Stimulated activated CD4-positive, alpha-beta T cell treated with anti-CD3 and anti-CD28 coated beads, TNF-alpha, amount 100 ng/mL, for 24 hours (primary cell): ENCODE measurements at places on chromosomes 5 and 9.

- DNase-seq = no peak
Measured at GRCh38 chr5:166671811-166672210, 1619.6 kb upstream of the WWC1 start.

GRCh38 chr9:2053883-2054845 lies 39.0 kb downstream of the SMARCA2 start:
- peak; percentile 56 for DNase-seq

DNA sequence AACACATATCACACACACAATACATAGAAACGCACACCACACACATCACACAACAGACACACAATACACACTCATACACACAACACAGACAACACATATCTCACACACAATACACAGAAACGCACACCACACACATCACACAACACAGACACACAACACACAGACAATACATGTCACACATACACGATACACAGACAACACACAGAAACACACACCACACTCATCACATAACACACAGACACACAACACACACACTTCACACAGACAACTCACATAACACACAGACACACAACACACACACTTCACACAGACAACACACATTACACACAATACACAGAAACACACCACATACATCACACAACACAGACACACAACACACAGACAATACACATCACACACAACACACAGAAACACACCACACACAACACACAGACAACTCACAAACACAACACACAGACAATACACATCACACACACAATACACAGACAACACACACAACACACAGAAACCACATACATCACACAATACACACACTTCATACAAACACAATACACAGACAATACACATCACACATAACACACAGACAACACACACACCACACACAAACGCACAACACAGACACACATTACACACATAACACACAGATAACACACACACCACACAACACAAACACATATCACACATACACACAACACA lies 4.3 kb upstream of the CCDC187 start:
- DNase-seq = no peak

- no peak for DNase-seq
Measured at GRCh38 chr5:54113060-54113459, 197.3 kb downstream of the ARL15 start.

DNA sequence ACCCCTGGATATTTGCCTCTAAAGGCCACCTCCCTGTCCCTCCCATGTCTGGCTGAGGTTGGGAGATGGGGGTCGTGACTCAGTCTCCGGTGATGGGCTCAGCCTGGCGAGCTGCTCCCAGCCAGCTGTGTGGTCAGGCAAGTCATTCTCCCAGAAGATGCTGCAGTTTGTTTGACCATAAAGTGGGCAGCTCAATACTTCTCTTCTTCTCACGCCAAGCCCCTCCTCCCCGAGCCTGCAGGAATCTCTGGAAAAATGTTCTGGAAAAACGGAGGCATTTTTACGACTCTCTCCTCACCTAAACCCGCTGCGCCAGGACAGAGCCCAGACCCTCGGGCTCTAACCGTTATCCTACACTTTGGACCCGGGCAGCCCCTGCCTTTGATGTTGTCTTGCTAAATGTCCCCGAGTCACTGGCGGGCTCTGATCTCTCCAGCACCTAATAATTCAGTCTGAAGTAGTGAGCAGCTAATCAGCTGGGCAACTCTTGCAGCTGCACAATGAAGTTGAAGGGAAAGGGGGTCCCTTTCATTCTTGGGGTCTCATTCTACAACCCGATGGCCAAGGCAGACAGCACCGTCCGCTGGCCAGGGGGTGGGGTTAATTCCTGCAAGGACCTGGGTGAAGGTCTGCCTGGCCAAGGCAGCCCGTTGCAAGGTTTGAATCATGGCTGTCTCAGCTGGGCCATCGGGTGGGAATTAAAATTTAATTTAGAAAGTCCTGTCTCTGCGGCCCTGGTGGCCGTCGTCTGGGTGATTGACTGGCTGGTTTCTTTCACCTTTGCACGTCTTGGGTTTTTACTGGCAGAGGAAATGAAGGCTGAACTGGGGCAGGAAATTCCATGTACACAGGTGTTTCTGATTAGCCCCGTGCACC lies 12.3 kb downstream of the DCANP1 start:
- no peak for DNase-seq
